ENCODE measurements at places on chromosomes 13 and 19. TPM values are rescaled to one million over a fixed set of nuclear protein-coding genes. Genes with fewer than 3 reads are reported as not detected.

Gene C19orf33
- 66.1 TPM for total RNA-seq

Gene WDR62
- total RNA-seq: 0.29 TPM

Gene ZNF805
- 9.9 TPM for total RNA-seq

Gene FBXO17
- total RNA-seq: 19.1 TPM

Gene RNASEH2B
- 98.7 TPM for total RNA-seq

Gene DNASE2
- 25.1 TPM for total RNA-seq

Gene POU2F2
- 23.3 TPM for total RNA-seq

Gene RNF113B
- total RNA-seq: not detected

Gene RFPL4AL1
- not detected for total RNA-seq

Gene CGB3
- not detected for total RNA-seq

Gene ZNF577
- 18.7 TPM for total RNA-seq

Gene FXYD7
- 2.6 TPM for total RNA-seq

Gene VSIG10L
- total RNA-seq: not detected

Gene SULT2A1
- 6.8 TPM for total RNA-seq

Gene PSMC4
- total RNA-seq: 74.2 TPM

Gene MADCAM1
- total RNA-seq: 1.9 TPM

Gene CYP4F3
- total RNA-seq: 23.2 TPM

Gene RFPL4A
- not detected for total RNA-seq

Gene MIR17HG
- not detected for total RNA-seq

Gene THSD1
- 8.4 TPM for total RNA-seq

Gene VSTM1
- not detected for total RNA-seq

Gene ASF1B
- 120 TPM for total RNA-seq

Gene ZNF226
- 49.2 TPM for total RNA-seq

Gene REEP6
- total RNA-seq: not detected

Gene SIGLEC6
- total RNA-seq: not detected

Gene PNMA8B
- total RNA-seq: 1.3 TPM

Gene TMTC4
- 21.4 TPM for total RNA-seq

Gene PRTN3
- total RNA-seq: not detected

Gene ZIC5
- not detected for total RNA-seq

Gene OR10H1
- not detected for total RNA-seq

Gene ZGLP1
- total RNA-seq: 2.2 TPM

Gene DOCK6
- 243 TPM for total RNA-seq

Gene MISP3
- total RNA-seq: 2.0 TPM

Gene KCTD4
- total RNA-seq: not detected

Gene KIR2DL3
- not detected for total RNA-seq

Gene THSD8
- total RNA-seq: not detected

Gene CCDC122
- total RNA-seq: 11.4 TPM

Gene FPR2
- total RNA-seq: 0.58 TPM

Gene TTC9B
- total RNA-seq: 0.37 TPM

Gene FAM216B
- not detected for total RNA-seq

Gene PCDH8
- total RNA-seq: not detected

Gene CYP2S1
- 63.7 TPM for total RNA-seq

Gene BCKDHA
- 37.5 TPM for total RNA-seq

Gene KLHL1
- total RNA-seq: 0.14 TPM

Gene PVR
- total RNA-seq: 34.2 TPM

Gene KLK7
- total RNA-seq: not detected

Gene GZMM
- 0.55 TPM for total RNA-seq

Gene KIR3DL2
- total RNA-seq: not detected

Gene ZNF492
- total RNA-seq: not detected

Gene FGF22
- 0.45 TPM for total RNA-seq

Gene ZNF599
- 6.7 TPM for total RNA-seq

Gene NMRK2
- total RNA-seq: not detected

Gene TRPC4
- total RNA-seq: 9.9 TPM

Gene ZNF563
- total RNA-seq: 9.4 TPM

Gene CYP4F2
- 121 TPM for total RNA-seq

Gene ETV2
- total RNA-seq: 0.55 TPM

All from stomach (tissue), 19 donors.